ENCODE measurements at places on chromosomes 2 and 18.

GRCh38 chr18:68738564-68738963 lies 23.7 kb upstream of the TMX3 start:
- DNase-seq: no peak

DNA sequence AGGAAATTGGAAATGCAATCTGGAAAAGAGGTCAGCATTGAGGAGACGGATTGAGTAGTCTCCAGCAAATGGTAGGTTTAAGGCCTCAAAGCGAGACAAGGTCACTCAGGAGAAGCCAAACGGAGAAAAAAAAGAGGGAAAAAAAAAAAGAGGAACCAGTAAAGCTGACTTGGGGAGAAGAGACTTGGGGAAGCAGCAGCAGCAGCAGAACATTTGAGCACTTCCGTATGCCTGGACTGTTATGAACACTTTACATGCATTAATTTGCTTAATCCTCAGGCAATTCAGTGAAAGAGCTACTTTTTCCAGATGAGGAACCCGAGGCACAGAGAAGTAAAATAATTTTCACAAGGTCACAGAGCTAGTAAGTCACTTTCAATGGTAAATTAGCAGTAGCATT lies 81.3 kb downstream of the OSBPL6 start:
- DNase-seq: peak; percentile 87

GRCh38 chr18:22559414-22560274 lies 141.9 kb upstream of the CTAGE1 start:
- DNase-seq: peak; percentile 76

DNA sequence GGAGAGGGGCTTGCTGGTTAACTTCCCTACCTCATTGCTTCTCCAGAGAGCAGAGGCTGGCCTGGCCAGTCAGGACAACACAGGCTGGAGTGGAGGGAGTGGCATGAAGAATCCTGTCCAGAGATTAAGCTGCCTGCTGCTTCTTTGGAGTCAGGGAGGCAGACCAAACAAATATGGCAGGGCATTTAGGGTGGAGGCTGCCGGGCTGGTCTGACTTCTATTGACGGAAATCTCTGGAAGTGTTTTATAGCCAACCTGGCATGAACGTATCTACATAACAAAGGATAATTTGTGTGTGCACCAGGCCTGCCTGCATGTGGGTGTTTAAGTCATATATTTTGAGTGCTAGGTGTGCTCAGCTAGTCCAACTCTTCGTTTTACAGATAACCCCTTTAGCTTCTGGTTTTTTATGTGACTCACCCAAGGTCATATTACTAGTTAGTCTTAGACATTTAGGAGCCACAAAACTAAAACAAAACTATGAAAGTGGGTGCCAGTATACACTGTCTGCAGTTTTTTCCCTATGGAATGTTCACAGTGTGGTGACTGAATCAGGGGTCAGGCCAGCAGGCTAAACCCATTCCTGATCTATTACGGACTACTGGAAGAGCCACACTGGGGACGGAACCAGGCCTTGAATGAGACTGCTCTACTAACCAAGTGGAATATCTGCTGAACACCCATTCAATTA lies 5.5 kb downstream of the NPC1 start:
- DNase-seq: no peak

GRCh38 chr18:52190631-52191030 lies 149.4 kb upstream of the DCC start:
- no peak for DNase-seq

- no peak for DNase-seq
These were observed 12.6 kb downstream of the TMEM131 start for GRCh38 chr2:97983134-97983533.

DNA sequence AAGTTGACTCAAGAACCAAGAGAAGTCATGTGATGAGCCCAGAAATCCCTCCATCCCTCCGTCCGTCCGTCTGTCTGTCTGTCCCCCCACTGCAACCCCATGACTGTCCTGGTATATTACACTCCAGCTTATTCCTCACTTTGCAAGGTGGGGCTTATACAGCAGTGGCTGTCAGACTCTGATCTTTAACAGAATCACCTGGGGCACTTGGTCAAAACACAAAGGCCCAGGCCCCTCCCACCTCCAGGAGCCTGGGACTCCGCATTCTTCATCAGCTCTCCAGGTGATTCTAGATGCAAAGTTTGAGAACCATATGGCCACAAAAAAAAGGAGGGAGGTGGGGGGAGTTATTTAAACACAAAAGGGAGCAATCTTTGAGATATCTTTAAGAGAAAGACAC lies 61.4 kb downstream of the MYO5B start:
- no peak for DNase-seq

GRCh38 chr2:8841932-8842331 lies 4.5 kb upstream of the KIDINS220 start:
- no peak for DNase-seq

DNA sequence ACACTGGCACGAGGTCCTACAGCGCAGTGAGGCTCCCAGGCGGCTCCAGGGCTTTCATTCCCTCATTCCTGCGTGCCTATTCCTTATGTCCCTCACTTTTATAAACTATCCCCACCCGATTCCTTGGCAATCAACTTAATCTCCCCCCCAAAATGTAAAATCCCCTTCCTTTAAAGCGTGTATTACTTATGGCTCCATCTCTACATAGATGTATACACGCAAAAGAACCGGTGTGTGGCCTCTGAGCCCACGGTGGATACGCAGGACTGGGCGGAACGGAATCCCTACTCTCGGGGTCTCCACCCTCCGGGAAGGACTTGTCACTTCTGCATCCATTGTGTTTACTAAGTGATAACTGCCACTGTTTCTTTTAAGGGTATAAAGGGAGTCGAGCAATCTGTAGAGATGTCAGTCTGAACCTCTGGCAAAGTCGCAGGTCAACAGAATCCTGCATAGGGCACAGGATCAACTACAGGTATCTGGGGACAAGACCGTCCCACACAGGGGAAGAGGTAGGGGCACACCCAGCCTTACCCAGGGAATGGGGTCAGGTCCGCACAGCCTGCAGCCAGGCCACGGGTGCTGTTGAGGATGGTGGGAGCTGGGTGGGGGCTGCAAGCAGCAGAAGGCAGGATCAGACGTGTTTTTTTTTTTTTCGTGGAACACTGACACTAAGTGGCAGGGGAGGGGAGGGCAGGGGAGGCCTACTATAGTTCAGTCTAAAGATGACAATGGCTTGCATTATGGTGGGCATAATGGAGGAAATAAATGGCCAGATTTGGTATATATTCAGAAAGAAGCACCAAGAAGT lies 42.1 kb downstream of the HDLBP start:
- DNase-seq: peak; percentile 43

- no peak for DNase-seq
These were observed 249.0 kb downstream of the ZEB2 start for GRCh38 chr2:144270951-144271350.

- DNase-seq: no peak
These were observed 15.2 kb downstream of the TSPYL6 start for GRCh38 chr2:54240515-54241469.

- DNase-seq: no peak
These were observed 135.1 kb downstream of the NCOA1 start for GRCh38 chr2:24626131-24626530.

DNA sequence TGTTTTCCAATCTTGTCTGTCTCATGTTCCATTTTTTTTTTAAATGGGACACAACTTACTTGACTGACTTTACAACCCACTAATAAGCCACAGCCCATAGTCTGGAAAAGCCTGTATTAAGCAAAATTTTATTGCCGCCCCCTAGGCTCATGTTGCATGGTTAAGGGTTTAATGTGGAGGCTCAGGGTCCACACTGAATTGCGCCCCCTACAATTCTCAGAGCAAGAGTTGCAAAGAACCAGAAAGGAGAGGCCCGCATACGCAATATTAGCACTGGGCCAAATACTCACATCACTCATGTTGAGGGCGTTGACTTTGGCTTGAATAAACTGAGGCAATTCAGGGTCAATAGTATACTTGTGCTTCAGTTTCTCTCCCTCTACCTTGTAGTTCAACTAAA lies 65.5 kb downstream of the NEB start:
- DNase-seq: no peak

DNA sequence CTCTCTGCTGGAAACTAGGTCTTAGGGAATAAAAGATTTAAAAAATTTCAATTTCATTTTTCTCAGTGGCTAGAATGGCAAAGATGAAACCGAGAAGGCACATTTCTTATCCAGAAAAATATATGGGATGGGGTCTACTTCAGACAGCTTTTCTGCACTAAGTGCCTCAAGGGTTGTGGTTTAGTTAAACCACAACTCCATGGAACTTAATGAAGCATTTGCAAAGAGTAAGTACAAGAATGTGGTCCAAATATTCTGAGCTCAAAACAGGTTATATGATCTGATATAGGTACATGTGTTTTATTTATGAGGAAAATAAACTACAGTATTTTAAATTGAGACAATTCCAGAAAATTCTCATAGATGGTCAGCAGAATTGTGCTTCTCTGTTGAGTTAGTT lies 101.8 kb upstream of the FZD5 start:
- DNase-seq: no peak

GRCh38 chr2:167582619-167583018 lies 664.8 kb downstream of the STK39 start:
- no peak for DNase-seq

- peak; percentile 89 for DNase-seq
These were observed 1.2 kb downstream of the GYPC start for GRCh38 chr2:126657148-126657635.

DNA sequence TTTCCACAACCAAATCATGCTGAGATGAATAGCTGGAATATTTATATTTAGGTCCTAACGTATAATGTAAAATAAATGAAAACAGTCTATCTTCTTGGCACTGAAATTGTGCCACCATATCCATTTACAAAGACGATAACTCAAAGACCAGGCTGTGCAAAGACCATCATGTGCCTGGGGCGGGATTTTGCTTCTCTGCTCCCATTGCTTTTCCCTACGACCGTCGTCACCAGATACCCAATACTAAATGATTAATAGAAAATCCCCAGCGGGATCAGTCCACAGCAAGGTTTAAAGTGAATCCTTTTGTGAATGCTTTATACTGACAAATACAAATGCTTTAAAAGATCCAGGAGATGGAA lies 194.3 kb upstream of the ARL4C start:
- no peak for DNase-seq

DNA sequence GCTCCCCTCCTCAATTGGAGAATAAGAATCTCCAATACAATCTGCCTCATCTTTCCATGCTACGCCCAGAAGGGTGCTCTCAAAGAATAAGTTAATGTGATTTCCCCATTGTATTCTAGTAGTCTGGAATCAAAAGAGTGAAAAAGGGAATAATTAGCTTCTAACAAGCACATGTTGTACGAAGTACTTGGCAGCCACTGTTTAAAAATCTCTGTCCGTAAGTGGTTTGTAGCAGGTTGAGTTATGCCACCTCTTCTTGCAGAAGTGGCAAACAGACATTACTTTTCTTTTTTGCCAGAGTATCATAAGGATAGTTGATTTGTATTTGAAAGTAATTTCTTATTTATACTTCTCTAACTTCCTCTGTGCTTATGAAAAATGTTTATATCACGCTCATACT lies 184.7 kb downstream of the CD226 start:
- no peak for DNase-seq

DNA sequence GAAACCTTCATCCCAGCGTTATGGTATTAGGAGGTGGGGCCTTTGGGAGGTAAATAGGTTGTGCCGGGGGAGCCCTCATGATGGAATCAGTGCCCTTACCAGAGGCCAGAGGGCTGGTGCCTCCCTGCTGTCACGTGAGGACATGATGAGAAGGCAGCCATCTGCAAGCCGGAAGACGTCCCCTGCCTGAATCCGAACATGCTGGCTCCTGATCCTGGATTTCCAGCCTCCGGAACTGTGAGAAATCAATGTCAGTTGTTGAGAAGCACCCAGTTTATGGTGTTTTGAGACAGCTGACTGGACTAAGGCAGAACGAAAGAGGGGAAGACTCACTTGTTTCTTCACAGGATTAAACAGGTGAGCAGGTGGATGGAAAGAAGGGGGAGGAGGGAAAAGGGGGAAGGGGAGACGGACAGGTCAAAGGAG lies 13.0 kb upstream of the KLF11 start:
- peak; percentile 78 for DNase-seq

GRCh38 chr2:73852020-73852419 lies 23.3 kb downstream of the STAMBP start:
- DNase-seq: no peak

DNA sequence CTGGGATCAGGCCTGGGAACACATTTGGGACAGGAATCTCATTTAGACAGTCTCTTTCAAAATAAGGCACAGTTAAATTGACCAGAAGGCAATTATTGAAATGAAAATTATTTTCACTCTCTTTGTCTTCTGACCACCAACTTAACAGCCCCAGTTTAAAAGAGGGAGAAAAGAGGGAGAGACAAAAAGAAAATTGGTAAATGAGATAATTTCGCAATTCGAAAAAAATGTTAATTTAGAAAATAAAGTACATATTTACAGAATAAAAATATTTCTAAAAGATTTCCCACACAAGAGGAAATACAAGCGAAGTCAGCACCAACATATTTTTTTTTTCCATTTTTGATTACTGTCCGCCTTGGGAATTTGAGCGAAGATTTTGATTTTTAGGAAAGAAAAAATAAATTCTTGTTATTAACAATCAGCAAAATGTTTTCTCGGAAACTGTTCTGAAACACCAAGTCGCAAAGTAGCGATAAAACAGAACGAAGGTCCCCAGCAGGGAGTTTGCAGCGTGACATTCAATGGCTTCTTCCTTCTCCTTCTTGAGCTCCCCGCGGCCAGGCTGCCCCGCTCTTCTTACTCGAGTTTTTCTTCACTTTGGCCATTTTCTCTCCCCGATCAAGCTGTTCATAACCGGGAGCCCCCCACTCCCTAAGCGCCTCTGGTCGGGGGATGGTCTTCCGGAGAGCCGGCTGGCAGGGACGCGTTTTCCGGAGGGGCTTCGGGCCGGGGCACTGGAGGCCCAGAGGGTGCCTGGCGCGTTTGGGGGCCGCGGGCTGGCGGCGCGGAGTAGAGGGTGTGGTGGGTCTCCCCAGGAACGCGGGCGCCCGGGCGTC lies 5.0 kb downstream of the SP9 start:
- no peak for DNase-seq

- no peak for DNase-seq
These were observed 178.7 kb downstream of the FMNL2 start for GRCh38 chr2:152513681-152514080.

DNA sequence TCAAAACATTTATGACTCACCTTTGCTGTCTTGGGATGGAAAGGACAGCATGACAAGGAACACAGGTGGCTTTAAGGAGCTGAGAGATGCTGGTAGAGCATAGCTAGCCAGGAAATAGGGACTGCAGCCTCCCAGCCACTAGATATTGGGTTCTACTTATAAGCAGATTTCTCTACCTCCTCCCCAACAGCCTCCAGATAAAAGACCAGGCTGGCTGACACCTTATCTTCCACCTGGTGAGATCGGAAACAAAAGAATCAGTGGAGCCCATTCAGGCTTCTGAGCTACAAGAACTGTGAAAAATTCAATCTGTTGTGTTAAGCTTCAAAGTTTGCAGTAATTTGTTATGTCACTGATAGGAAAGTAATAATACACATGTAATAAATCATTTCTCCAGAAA lies 1278.5 kb upstream of the ZEB2 start:
- no peak for DNase-seq

All from OCI-M1 (cell line).